SW480 (cell line): ENCODE measurements at places on chromosomes 2 and 18.

DNA sequence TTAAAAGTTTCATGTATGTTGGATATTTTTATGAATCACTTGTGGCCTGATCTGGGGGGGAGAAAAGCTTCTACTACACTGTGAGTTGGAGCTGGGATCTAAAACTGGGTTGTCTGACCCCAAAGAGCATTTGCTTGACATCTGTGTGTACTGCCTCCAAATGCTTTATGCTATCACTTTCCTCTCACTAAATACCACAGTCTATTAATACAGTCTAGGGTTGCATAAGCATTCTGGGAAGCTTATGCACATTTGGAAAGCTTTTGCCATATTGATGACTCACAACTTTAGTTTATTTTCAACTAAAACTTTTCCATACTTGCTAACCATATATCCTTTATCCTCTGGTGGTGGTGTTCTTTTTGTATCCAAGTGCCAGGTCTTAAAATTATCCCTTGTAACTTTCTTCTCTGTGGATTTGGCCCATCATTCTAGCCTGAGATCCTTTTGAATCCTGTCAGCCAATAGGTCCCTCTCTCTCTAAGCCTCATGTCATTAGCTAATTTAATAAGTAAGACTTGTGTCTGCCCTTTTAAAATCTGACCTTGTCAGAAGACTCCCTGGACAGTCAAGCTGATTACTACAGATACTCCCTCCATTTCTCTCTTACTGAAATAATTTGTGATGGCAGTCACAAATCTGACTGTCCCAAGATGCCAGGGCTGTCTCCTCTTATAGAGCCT lies 72.7 kb downstream of the NXPH2 start:
- no peak for DNase-seq

DNA sequence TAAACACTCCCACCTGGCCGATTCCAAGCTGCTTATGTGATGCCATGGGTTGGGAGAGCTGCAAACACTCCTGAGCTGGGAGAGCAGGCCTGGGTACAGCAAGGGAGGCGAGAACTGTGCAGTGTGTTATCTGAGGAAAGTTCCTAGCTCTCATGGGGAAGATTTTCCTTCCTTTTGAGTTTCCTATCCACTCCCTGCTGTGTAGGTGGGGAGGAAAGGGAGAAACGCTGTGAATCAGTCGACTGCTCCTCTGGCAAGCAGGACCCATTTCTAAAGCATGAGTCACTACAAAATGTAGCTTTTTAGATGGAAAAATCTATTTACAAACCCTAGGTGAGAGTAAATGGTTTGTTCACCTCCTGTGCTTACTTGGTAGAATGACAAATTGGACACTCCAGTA lies 80.4 kb downstream of the SH3RF3 start:
- no peak for DNase-seq

DNA sequence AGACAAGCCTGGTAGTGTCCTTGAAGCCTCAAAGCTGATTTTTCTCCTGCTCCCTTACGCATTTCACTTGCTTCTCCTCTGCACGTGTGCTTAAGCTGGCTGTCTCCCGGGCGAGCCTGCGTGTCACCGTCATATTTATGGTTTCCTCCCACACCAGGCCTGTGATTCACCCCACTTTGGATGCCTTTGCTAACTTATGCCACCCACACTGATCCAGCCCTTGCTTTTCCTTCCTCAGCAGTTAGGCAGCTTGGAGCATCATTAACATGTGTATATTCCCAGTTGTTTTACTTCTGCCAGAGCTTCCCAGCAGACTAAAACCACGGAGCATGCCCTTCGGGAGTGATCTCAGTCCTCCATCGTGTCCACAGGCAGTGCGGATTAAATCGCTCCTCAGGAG lies 2.2 kb downstream of the ST3GAL5 start:
- DNase-seq, result peak; percentile 93

GRCh38 chr2:227461811-227462461 lies 10.0 kb upstream of the AGFG1 start:
- DNase-seq, result no peak

GRCh38 chr2:108139521-108139920 lies 100.2 kb upstream of the SULT1C3 start:
- peak; percentile 27 for DNase-seq

- no peak for DNase-seq
Observed at GRCh38 chr2:64630752-64631151, 23.0 kb downstream of the SERTAD2 start.

GRCh38 chr18:57051657-57052044 lies 95.2 kb upstream of the BOD1L2 start:
- DNase-seq, result no peak

DNA sequence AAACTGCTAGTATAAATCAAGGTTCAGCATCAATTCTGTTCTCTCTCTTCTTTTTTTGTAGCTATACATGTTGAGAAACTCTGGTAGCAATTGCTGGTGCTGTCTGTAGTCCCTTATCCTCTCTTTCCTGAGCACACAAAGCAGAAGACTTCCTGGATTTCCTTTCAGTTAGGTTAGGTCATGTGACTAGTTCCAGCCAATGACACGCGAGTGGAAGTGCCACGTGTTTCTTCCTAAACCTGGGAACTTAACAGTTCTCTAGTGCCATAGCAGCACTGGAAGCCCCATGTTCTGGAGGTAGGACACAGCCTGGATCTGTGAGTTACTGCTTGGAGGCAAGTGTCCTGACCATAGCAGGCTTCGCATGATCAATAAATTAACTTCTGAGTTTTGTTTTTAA lies 125.9 kb downstream of the PLA2R1 start:
- no peak for DNase-seq

DNA sequence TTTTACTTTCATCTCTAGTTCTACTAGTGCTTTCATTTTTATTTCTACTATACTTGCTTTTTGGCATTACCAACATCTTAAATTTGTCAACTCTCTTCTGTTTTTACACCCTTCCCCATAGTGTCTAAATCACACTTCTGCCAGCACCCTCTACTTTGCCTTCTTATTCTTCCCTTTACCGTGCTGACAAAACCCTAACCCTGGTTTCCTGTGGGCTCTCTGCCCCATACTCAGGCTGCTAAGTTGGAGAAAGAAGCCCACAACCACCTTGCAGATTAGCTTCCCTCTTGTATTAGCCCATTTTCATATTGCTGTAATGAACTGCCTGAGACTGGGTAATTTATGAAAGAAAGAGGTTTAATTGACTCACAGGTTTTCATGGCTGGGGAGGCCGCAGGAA lies 24.8 kb downstream of the GIGYF2 start:
- no peak for DNase-seq

DNA sequence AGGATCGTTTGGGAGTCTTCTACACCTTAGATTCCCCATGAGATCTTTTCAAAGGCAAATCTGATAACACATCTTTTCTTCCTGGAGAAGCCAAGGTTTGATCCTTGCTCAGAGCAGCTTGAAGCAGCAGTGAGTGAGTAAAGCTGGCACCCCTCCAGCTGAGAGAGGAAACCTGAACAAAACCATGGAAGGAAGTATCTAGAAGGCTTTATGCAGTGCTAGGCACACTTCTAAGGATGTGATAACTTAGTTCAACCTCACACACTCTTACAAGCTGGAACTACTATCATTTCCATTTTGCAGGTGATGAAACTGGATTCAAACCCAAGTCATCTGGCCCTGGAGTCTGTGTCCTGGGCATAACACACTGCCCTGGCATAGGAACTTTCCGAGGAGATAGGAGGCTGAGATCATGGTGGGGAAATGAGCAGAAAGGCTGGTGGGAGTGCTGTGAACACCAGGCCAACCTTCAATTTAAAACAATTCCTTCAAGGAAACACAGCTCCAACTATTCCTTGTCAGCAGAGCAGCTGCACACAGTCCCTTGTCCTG lies 71.2 kb downstream of the CTAGE1 start:
- DNase-seq, result no peak

DNA sequence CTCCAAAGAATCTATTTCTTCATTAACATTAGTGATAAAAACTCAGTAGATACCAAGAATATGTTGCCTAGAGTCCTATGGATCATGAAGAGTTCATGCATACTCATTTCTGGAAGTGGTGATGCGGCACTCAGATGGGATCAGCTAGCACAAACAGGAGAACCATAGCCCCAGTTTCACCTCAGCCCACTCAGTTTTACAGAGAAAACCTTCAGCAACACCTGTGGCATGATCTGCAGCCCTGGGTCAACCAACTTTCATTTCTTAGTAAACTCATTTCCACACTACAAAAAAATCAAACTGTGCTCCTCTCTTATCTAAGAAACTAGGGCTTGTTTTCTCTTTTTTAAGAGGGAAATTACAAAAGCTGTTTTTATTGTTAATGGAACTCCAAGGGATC lies 569.4 kb downstream of the CCDC85A start:
- DNase-seq, result no peak

DNA sequence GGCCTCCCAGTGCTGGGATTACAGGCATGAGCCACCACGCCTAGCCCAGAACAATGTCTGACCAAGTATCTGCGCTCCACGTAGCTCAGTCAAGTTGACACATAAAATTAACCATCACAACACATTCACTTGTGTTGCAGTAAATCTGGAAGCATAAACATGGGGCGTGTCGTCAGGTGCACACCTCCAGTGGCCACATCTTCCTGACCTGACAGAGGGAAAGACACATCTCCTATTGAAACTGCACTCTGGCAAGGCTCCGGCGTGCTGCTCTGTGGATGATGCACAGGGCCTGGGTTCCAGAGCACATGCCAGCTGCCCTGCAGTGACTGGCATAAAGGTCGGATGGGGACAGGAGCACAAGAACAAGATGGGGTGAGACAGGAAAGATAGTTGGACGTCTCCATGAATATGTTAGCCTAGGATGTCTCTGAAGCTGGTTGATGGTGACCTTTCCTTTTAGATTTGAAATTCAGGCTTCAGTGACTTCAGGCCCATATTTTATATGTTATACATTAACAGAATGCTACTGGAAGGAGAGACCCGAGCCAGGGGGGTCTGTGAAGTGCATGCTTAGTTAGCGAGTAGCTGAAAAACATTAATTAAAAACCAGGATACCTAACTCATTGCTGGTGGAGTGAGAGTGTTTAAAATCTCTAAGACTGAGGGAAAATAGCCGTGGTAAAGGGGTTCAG lies 10.9 kb downstream of the IMPA2 start:
- no peak for DNase-seq

- no peak for DNase-seq
Observed at GRCh38 chr18:3138274-3138975, 81.3 kb downstream of the MYOM1 start.

DNA sequence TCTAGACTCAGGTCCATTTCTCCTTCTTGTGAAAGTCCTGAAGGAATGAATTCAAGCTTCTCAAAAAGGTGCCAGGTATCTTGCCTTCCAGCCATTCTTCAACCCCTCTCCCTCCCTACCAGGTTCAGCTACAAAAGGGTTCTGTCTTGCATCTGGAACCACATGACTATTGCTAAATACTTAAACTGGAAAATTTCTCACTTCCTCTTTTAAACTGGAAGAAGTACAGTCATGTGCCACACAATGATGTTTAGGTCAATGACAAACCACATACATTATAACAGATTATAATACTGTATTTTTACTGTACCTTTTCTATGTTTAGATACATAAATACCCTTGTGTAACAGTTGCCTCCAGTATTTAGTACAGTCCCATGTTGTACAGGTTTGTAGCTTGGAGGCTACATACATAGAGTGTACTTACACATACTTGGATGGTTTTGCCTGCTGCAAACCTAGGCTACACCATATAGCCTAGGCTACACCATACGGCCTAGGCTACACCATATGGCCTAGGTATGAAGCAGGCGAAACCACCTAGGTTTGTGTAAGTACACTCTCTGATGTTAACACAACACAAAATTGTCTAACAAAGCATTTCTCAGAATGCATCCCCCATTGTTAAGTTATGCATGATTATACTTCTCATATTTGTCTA lies 142.0 kb upstream of the DNMT3A start:
- no peak for DNase-seq

DNA sequence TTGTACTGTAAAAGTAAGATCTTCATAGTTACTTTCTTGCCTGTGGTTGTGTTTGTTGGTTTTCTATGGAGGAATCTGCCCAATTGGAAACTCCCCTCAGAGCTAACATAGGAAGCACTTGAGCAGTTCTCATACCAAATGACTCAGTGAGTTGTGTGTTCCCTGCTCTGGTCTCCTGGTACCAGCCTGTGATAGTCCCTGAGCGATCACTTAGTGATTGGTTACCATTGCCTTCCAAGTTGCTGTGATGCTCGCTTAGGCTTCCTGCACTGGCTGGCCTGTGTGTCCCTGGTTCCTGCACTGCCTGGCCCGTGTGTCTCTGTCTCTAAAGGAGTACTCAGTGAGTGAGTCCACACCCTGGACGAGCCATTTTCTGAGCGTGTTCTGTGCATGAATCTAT lies 133.0 kb downstream of the MAP4K4 start:
- no peak for DNase-seq

- DNase-seq, result peak; percentile 91
Observed at GRCh38 chr2:14634489-14635390, 2.2 kb downstream of the LRATD1 start.

GRCh38 chr2:105450471-105450870 lies 51.6 kb upstream of the FHL2 start:
- DNase-seq, result no peak

DNA sequence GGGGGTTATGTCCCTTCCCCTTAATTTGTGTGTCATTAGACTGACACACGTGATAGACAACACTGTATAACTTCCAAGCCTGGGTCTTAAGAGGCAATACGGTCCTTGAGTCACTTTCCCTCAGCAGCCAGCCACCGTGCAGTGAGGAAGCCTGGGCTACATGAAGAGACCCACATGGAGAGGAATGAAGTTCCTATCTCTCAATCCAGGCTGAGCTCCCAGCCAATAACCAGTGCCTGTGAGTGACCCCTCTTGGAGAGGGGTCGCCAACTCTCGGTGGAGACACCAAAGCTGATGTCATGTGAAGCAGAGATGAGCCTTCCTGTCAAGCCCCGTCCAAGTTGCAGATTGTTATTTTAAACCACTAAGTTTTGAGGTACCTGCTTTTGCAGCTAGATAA lies 5.7 kb upstream of the WDSUB1 start:
- no peak for DNase-seq
